ENCODE measurements at places on chromosomes 13 and 19. TPM values are rescaled to one million over a fixed set of nuclear protein-coding genes. Genes with fewer than 3 reads are reported as not detected.

DNA sequence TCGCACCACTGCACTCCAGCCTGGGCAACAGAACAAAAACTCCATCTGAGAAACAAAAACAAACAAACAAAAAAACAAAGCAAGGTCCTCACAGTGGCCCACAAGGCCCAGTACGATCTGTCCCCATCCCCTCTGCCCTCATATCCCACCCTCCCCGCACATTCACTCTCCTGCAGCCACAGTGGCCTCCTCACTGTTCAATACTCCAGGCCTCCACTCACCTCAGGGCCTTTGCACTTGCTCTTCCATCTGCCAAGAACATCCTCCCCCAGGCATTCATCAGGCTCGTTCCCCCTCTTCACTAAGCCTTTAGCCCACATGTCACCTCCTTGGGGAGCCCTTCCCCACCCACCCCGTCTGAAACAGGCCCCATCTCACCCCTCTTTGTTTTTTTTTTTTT, 4.6 kb downstream of the TMEM143 start:
- H3K4me1 ChIP-seq = no peaks in the 10 kb centered on the region
- H3K36me3 ChIP-seq = no peaks in the 10 kb centered on the region
- H3K27me3 ChIP-seq = no peaks in the 10 kb centered on the region
- H3K4me3 ChIP-seq = no peak overlapping the region

ZNF784 gene
- polyA plus RNA-seq = 10.4 TPM

GRCh38 chr19:44728178-44728577, 20.3 kb upstream of the BCL3 start:
- H3K27me3 ChIP-seq = no peaks in the 10 kb centered on the region
- no peak overlapping the region for H3K4me3 ChIP-seq
- no peaks in the 10 kb centered on the region for H3K36me3 ChIP-seq
- DNase-seq = no peak

THOP1 gene
- polyA plus RNA-seq = 114 TPM

DNA sequence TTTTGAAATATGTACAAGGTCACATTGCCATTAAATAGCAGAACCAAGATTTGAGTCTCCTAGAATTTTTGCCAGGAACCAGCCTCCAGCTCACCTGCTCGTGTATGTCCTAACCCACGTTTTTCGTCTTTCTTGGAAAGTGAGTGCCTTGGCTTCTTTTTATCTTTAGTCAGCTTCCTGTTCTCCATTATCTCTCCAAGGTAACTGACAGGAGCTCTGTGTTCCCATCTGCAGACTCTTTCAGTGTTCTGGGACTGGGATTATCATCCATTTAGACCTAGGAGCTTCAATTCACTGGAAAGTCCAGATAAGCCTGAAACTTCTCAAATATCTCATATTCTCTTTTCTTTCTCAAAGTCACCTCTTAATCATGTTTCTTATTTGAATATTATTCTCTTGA, 193.7 kb downstream of the ZIC5 start:
- DNase-seq = no peak
- H3K27me3 ChIP-seq = no peaks in the 10 kb centered on the region
- H3K27ac ChIP-seq = no peak overlapping the region
- no peak overlapping the region for H3K4me3 ChIP-seq
- H3K36me3 ChIP-seq = no peaks in the 10 kb centered on the region
- no peaks in the 10 kb centered on the region for H3K4me1 ChIP-seq

- no peak overlapping the region for H3K4me3 ChIP-seq
- DNase-seq = no peak
- H3K4me1 ChIP-seq = no peaks in the 10 kb centered on the region
- no peak overlapping the region for H3K27ac ChIP-seq
- H3K27me3 ChIP-seq = no peaks in the 10 kb centered on the region
Observed at GRCh38 chr19:8057545-8058270, 5.1 kb downstream of the CCL25 start.

SCGB2B2 gene
- 0.80 TPM for polyA plus RNA-seq

DNA sequence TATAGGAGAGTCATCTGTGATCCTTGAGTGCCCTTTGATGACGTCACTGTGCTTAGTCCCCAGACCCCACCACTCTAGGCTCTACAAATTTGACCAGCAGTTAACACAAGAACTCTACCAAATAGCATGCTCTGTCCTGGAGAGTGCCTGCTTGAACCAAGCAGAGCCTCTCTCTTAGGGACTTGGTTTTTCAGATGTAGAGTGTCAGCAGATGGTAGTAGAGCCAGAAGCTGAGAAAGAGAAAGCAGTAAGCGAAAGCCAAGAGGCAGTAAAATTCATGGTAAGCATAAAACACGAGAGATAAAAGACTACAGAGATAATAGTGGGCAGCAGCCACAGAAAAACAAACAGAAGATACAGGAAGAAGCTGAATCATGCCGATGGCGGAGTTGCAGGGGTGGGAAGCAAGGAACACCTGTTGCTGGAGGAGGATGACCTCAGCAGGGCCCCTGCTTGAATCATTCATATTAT, 193.3 kb downstream of the SLC7A1 start:
- DNase-seq = no peak
- no peaks in the 10 kb centered on the region for H3K4me1 ChIP-seq
- no peak overlapping the region for H3K27ac ChIP-seq
- H3K4me3 ChIP-seq = no peak overlapping the region
- H3K27me3 ChIP-seq = no peaks in the 10 kb centered on the region

GRCh38 chr13:99558570-99559180, 57.4 kb downstream of the TM9SF2 start:
- H3K27ac ChIP-seq = no peak overlapping the region
- peaks cover 10% of the 10 kb centered on the region for H3K36me3 ChIP-seq
- no peaks in the 10 kb centered on the region for H3K4me1 ChIP-seq
- H3K4me3 ChIP-seq = no peak overlapping the region
- no peaks in the 10 kb centered on the region for H3K27me3 ChIP-seq

PTH2 gene
- not detected for polyA plus RNA-seq

U2AF1L4 gene
- polyA plus RNA-seq = 7.2 TPM

- H3K36me3 ChIP-seq = peaks cover 22% of the 10 kb centered on the region
- no peak overlapping the region for H3K27ac ChIP-seq
- no peaks in the 10 kb centered on the region for H3K27me3 ChIP-seq
- no peak for DNase-seq
- no peak overlapping the region for H3K4me3 ChIP-seq
Observed at GRCh38 chr19:19120308-19121231, 17.7 kb downstream of the TMEM161A start.

DNA sequence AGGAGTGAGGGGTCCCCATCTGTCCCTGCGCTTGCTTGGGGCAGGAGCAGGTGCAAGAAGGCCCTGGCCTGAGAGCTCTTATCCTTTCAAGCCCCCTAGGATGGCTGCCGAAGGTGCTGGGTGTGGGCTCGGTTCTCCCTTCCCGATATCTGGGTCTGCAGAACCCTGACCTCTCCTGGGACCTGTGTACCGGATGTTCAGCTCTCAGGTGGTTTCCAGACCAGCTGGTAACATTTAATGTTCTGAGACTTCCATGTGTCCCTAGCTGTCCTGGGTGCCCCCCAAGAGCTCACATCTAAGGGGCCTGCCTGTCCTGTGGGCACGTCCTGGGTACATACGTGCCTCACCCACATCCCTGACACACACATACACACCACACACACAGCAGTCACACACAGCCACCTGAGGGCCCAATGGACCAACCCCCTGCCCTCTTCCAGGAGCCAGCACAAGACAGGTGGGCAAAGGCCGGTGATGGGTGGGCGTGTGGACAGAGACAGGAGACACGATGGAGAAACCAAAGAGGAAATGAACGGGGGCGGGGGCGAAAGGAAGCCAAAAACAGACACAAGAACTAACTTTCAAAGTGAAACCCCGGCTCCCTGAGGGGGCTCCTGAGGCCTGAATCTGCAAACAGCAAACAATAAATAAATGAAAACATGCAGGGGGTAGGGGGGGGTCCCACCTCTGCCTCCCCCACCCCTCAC, 124.3 kb downstream of the PTPRS start:
- no peaks in the 10 kb centered on the region for H3K4me1 ChIP-seq
- H3K4me3 ChIP-seq = no peak overlapping the region
- DNase-seq = no peak
- H3K36me3 ChIP-seq = peaks cover 97% of the 10 kb centered on the region
- no peak overlapping the region for H3K27ac ChIP-seq

CDC37 gene
- 282 TPM for polyA plus RNA-seq

NUMBL gene
- polyA plus RNA-seq = 11.7 TPM

GRCh38 chr19:52527956-52528351, 486 bp downstream of the ZNF808 start:
- H3K27ac ChIP-seq = peak overlapping the region; percentile 93
- H3K4me3 ChIP-seq = peak overlapping the region; percentile 78
- DNase-seq = peak; percentile 29
- H3K27me3 ChIP-seq = no peaks in the 10 kb centered on the region

DNA sequence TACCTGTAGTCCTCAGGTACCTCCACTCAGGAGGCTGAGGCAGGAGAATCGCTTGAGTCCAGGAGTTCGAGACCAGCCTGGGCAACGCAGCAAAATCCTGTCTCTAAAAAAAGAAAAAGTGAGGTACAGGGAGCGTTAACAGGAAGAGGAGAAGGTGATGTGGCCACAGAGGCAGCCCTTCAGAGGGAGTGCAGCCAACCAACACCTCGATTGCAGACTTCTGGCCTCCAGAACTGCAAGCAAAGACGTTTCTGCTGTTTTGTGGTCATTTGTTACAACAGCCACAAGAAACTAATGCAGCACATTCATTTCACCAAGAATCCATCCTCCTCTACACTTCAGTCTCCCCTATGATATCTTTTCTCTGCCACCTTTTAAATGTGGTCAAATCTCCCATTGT, 145.2 kb downstream of the USP12 start:
- H3K27me3 ChIP-seq = no peaks in the 10 kb centered on the region
- H3K4me3 ChIP-seq = no peak overlapping the region
- no peaks in the 10 kb centered on the region for H3K4me1 ChIP-seq
- no peaks in the 10 kb centered on the region for H3K36me3 ChIP-seq

DNA sequence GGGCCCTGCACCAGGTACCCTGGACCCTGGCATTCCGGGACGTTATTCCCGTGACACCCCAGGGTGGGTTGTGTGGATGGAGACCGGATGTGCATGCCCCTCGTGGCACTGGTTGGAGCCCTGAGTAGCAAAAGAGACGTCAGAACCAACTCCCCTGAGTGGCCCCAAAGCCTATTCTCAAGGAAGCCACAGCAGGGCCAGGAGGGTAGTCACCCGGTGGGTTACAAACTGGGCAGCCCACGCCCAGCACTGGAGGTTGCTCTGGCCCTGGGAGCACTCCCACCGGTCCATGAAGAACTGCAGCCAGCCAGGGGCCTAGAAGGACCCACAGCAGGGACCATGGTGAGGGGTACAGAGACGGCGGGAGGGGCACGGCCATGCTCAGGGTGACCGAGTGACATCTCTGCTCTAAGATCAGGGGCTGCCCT, 7.5 kb downstream of the KLF16 start:
- no peaks in the 10 kb centered on the region for H3K36me3 ChIP-seq
- DNase-seq = no peak
- peak overlapping the region; percentile 90 for H3K27ac ChIP-seq
- no peaks in the 10 kb centered on the region for H3K27me3 ChIP-seq
- peak overlapping the region; percentile 53 for H3K4me3 ChIP-seq

TEX26 gene
- polyA plus RNA-seq = not detected

CASP14 gene
- polyA plus RNA-seq = not detected

DNA sequence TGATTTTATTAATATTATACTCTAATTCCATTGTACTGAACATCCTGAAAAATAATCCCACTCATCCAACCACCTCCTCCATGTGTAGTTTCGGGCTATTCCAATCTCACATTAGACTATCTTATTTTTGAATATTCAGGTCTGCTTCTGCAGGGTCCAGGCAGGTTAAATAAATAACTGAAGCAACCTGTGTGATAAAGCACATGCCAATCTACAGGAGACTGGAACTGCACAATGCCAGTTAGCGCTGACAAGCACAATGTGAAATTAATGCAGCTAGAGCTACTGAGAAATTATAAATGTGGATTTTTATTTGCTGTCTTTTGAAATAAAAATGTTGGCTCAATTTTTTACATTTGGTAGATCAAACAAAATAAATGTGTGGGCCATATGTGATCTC, 540.1 kb upstream of the ATXN8OS start:
- no peaks in the 10 kb centered on the region for H3K27me3 ChIP-seq
- H3K4me1 ChIP-seq = no peaks in the 10 kb centered on the region
- no peaks in the 10 kb centered on the region for H3K36me3 ChIP-seq
- H3K4me3 ChIP-seq = no peak overlapping the region
- no peak for DNase-seq

GRCh38 chr19:16470911-16471811, 609 bp downstream of the EPS15L1 start:
- peaks cover 45% of the 10 kb centered on the region for H3K4me1 ChIP-seq
- no peaks in the 10 kb centered on the region for H3K36me3 ChIP-seq
- DNase-seq = peak; percentile 27
- peak overlapping the region; percentile 84 for H3K27ac ChIP-seq
- peak overlapping the region; percentile 72 for H3K4me3 ChIP-seq
- H3K27me3 ChIP-seq = no peaks in the 10 kb centered on the region

GRCh38 chr13:22082030-22082429, 411.2 kb downstream of the FGF9 start:
- no peak overlapping the region for H3K4me3 ChIP-seq
- no peaks in the 10 kb centered on the region for H3K4me1 ChIP-seq
- no peaks in the 10 kb centered on the region for H3K36me3 ChIP-seq
- DNase-seq = no peak
- H3K27ac ChIP-seq = no peak overlapping the region

DNA sequence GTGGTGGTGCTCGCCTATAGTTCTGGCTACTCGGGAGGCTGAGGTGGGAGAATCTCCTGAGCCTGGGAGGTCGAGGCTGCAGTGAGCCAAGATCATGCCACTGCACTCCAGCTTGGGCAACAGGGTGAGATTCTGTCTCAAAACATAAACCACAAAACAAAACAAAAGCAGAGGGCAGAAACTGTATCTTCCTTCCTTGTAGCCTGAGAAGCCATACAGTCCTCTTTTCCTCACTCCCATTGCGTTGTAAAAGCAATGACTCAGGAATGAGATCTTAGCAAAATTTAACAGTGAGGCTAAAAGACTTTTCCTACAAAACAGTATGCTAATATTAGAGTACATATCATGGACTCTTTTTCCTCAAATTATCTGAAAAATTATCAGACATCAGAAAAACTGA, 130.9 kb downstream of the SHISA2 start:
- no peak for DNase-seq
- H3K27ac ChIP-seq = no peak overlapping the region
- no peaks in the 10 kb centered on the region for H3K4me1 ChIP-seq
- H3K36me3 ChIP-seq = no peaks in the 10 kb centered on the region

CRX gene
- polyA plus RNA-seq = not detected

DNA sequence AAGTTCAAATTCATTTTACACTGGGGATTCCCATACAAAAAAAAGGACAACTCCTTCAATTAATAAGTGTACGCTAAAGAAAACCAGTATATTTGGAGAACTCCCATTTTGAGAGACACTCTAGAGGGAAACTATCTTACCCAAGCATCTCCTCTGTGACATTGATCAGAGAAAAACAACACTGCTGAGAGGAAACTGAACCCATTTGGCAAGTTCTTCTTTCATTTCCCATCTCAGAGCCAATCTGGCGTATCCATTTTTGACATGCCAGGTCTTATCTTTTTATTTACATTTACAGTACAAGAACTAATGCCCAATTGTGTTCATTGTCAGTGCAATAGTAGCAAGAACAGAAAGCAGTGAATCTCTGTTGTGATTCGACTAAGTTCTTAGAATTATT, 30.1 kb downstream of the LIG4 start:
- peaks cover 2% of the 10 kb centered on the region for H3K27me3 ChIP-seq
- no peaks in the 10 kb centered on the region for H3K4me1 ChIP-seq
- H3K36me3 ChIP-seq = no peaks in the 10 kb centered on the region

- no peak overlapping the region for H3K4me3 ChIP-seq
- H3K27me3 ChIP-seq = no peaks in the 10 kb centered on the region
- no peak overlapping the region for H3K27ac ChIP-seq
- no peaks in the 10 kb centered on the region for H3K4me1 ChIP-seq
- DNase-seq = no peak
Observed at GRCh38 chr19:20367811-20368294, 197.7 kb downstream of the ZNF737 start.

GRCh38 chr19:48123907-48124651, 13.5 kb upstream of the PLA2G4C start:
- DNase-seq = no peak
- H3K27me3 ChIP-seq = no peaks in the 10 kb centered on the region
- no peak overlapping the region for H3K4me3 ChIP-seq
- no peaks in the 10 kb centered on the region for H3K4me1 ChIP-seq

NUFIP1 gene
- polyA plus RNA-seq = 1.4 TPM
